ENCODE measurements at places on chromosomes 1 and 21. TPM values are rescaled to one million over a fixed set of nuclear protein-coding genes. Genes with fewer than 3 reads are reported as not detected.

CYP4B1 gene
- total RNA-seq = not detected

DNA sequence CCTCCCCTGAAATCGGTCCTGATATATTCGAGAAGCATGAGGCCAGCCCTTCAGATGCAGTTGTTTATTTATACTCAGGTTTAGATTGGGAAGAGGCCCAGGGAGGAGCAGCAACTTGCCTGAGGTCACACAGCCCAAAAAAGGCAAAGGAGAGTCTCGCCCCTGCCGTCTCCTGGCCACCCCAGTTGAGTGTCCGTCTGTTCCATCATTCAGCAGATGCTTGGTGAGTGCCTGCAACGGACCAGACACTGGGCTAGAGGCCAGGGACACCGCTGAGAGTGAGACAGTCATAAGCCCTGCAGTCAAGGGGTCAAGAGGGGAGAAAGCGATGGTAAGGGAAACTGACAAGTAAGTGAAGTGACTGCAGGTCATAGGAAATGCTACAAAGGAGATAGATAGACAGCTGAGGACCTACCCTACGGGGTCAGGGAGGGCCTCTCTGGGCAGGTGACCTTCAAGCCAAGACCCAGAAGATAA lies 15.4 kb upstream of the SELENON start:
- DNase-seq = no peak

KDF1 gene
- total RNA-seq = 1.1 TPM

GRCh38 chr1:203519053-203519840 lies 25.3 kb downstream of the OPTC start:
- DNase-seq = no peak

GRCh38 chr1:71039661-71040262 lies 7.9 kb downstream of the PTGER3 start:
- no peak for DNase-seq

DNA sequence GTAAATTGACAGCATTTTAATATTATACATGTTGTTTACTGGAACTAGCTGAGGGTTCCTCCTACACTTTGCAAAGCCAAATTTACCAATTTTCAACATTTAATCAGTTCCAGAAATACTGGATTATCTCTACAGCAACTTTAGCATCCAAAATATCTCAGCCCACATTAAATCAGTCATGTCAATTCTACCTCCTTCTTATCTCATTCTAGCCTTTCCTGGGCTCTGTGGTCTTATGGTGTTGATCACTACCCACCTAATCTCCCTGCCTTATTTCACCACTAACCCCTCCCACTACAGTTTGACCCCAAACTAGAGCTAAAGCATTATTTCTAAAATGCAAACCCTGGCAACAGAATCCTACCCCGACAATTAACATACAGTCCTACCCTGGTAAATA lies 3.3 kb downstream of the OMA1 start:
- DNase-seq = no peak

DNA sequence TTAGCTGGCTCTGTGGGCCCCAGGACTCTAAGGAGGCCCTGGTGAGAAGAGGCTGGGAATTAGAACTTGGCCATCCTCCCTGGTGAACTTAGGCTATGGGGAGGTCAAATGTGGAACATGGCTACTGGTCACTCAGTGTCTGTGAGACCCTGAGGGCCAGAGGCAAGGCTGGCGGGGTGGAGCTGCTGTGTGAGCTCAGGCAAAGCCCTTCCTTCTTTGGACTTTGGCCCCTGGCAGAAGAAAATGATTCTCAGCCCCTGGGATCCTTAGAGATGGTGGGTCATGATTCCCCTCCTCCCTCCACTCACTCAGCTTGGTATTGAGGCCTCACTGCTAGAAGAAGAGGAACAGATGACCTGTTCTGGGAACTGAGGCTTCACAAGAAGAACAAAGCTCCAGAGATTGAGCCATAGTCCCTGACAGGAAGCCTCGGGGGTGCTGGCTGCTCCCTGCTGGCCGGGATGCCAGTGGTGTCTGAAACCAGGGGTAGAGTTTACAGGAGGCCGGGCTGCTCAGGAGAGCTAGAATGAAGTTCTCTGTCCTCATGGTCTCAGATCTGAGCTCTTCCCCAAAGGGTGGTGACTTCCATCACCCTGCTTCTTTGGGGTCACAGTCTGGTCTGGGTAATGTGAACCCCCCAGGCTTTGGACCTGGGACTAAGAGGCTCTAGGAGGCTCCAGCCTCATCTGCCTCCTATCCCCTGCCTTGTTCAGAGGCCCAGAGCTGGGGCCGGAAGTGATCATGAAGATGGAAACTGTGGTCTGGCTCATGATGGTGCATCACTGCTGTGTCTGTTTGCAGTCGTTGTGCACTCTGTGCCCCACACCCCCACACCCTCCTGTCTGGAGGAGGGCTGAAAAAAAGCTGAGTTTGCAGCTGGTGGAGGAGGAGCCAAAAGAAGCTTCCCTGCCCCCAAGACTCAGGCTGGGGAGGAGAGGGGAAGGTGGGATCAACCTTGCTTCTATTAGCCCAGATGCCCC lies 905 bp downstream of the BTBD19 start:
- DNase-seq = no peak

DNA sequence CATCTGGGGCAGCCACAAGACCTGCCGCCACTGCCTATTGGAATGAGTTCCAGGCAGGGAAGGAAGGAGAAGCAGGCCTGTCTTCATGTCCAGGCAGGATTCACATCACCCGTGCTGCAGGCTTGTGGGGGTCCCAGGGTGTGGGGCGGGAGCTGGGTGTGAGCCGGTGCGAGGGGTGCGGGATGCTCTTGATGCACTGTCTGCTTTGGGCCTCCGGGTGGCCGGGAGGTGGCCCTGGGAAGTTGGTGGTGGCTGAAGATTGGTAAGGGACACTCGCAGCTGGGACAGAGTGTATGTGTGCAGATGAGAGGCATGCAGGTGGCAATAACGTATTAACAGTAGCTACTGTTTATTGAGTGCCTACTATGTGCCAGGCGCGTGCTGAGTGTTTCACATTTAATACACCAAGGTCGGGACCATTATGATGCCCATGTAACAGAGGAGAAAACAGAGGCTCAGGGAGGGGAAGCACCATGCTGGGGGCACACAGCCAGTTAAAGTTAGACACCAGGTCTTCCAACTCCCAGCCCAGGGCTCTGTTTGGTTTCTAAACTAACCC lies 3.3 kb downstream of the CROCC start:
- no peak for DNase-seq
